ENCODE measurements at places on chromosomes 5 and 9.
A peak's percentile ranks its signal among the peaks of the same experiment; 100 is the strongest.

GRCh38 chr5:20023686-20024180, 35.7 kb upstream of the CDH18 start:
- DNase-seq = no peak

GRCh38 chr9:111030492-111030891, 7.8 kb downstream of the LPAR1 start:
- DNase-seq = no peak

DNA sequence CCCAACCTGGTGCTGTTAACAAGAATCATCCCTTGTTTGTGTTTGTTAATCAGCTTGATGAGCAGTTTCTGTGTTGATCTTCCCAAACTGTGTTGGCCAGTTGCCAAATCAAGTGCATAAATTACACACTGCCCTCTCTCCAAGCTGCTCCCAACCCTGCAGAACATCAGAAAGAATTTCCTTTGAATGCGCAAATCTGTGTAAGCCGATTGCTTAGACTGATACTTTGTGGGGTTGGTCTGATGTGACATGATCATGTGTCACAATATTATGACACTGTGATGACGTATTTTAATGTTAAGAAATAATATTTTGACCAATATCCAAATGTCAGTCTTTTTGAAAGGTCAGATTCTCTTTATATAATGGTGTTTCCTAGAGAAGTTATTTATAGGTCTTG, 766.4 kb upstream of the WWC1 start:
- DNase-seq = no peak

DNA sequence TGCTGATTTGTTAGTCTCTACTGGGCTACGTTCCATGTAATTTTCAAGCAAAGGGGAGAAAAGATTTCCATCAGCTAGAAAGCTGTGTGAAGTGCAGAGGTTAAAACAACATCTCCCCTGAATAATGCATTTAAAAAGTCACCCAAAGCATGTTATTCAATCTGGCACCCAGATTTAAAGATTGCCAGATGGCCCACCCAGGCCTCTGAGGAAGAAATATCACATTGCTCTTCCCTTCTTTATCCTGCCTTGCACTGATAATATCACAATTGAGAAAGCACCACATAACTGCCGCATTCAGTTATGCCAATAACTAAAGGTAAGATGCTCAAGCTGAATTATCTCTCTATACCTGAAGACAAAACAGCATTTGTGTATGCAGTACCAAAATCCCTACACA, 119.4 kb upstream of the PUM3 start:
- DNase-seq = no peak

DNA sequence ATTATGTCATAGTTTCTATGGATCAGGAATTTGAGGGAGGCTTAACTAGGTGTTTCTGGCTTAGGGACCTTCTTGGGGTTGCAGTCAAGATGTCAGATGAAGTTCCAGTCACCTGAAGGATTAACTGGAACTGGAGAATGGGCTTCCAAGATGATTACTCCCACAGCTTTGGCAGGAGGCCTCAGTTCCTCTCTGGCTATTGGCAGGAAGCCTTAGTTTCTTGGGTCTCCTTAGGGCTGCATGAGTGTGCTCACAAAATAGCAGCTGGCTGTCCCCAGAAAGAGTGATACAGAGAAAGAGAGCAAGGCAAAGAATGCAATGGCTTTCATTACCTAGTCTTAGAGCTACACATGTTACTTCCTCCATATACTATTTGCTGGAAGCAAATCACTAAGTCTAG, 138.1 kb upstream of the TLE4 start:
- DNase-seq = no peak

DNA sequence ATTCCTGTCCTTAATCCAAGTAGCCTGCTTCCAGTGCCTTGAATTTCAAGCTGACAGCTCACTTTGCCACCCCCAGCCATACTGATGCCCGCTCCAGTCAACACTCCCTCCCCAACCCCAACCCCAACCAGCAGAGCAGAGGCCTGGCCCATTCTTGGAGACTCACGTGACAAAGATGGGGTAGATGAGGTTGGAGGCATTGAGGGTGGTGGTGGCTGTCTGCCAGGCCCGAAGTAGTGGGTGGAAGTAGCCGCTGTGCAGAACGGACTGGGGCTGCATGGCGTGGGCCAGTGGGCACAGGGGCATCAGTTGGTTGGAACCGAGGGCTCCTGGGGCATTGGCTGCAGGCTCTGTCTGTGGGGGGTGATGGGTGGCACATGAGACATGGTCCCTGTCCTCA, 7.8 kb downstream of the ALAD start:
- no peak for DNase-seq

GRCh38 chr9:117951127-117951526, 246.9 kb downstream of the TLR4 start:
- no peak for DNase-seq

GRCh38 chr9:79221084-79221483, 350.7 kb upstream of the TLE4 start:
- no peak for DNase-seq

GRCh38 chr9:124477211-124477647, 27.0 kb downstream of the ADGRD2 start:
- DNase-seq = no peak

DNA sequence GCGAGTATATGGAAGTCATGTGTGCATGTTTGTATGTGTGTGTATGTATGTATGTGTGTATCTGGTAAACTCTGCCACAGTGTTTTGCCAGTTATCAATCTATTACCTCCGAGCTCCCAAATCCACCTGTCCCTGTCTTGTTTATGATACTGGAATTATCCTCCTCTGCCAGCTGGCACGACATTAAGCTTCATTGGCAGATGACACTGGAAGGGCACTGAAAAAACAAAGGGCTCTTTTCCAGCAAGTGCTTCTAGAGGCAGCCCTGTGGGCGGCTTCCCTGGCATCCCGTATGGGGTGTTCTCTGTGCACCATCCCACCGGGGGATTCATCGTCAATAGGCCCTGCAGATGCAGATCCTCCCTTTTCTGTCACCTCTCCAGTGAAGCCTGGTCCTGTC, 221.5 kb downstream of the MSX2 start:
- DNase-seq = no peak

DNA sequence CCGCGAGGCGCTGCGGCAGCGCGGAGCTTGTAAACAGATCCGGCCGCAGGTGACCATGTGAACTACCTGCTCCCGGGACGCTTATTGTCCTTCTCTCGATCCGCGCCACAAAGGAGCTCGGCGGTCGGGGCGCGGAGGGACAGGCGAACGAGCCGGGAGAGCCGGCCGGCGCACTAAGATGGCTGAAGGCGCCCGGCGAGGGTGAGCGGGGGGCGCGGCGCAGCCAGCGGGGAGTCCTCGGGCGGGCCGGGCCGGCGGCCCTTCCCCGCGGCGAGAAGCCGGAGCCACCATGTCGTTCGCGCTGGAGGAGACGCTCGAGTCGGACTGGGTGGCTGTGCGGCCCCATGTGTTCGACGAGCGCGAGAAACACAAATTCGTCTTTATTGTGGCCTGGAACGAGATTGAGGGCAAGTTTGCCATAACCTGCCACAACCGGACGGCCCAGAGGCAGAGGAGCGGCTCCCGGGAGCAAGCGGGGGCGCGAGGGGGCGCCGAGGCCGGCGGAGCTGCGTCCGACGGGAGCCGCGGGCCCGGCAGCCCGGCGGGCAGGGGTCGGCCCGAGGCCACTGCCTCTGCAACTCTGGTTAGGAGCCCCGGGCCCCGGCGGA, 535 bp downstream of the JMY start:
- peak; percentile 59 for DNase-seq

- no peak for DNase-seq
Observed at GRCh38 chr9:129514891-129515290, 106.0 kb downstream of the C9orf50 start.

GRCh38 chr5:25662610-25663009, 1017.8 kb upstream of the CDH10 start:
- no peak for DNase-seq

GRCh38 chr9:29211580-29212396, 1638.5 kb upstream of the C9orf72 start:
- DNase-seq = peak; percentile 72

DNA sequence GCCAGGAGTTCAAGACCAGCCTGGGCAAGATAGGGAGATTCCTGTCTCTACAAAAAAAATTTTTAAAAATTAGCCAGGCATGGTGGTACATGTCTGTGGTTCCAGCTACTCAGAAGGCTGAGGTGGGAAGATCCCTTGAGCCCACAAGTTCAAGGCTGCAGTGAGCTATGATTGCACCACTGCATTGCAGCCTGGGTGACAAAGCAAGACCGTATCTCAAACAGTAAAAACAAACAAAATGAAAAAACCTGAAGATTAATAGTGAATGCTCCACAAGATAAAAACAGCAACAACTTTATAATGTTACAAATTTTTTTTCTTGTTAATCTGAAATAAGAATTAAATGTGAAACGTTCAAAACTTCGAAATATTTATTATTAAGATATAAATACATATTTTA, 2.7 kb upstream of the TMEM267 start:
- DNase-seq = no peak

DNA sequence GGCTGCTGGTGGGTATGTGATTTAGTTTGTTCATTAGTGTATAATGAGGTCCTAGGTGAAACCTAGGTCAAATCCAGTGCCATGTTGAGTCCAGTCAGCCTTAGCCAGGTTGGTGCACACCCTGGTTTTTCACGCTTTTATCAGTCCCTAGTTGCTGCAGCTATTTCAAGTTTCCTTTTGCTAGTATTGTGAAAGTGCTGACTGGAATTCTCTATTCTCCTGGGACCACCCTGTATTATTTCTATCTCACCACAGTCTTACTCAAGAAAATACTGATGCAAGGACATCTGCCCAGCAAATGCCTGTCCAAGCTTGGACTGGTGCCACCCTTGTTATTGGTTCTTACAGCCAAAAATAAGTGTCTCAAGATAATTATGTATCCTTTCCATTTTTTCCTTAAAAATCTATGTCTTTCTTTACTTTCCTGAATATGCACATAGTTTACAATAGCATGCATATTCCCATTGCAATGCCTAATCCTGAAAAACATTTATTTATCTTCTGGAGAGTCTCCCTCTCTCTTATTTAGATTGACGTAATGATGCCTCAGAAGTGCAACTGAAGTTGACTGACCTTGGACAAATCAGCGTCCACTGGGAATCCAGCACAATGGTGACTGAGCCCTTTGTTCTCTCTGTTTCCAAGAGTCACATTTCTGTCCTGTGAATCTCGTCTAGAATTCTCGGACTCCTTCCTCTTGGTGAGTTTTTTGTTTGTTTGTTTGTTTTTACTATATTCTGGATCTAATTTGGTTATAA, 1075.0 kb downstream of the CDH9 start:
- DNase-seq = no peak

- DNase-seq = no peak
Observed at GRCh38 chr5:120466341-120467006, 2.4 kb downstream of the PRR16 start.

GRCh38 chr5:141476132-141476911, 556 bp downstream of the PCDHGC3 start:
- DNase-seq = peak; percentile 64

DNA sequence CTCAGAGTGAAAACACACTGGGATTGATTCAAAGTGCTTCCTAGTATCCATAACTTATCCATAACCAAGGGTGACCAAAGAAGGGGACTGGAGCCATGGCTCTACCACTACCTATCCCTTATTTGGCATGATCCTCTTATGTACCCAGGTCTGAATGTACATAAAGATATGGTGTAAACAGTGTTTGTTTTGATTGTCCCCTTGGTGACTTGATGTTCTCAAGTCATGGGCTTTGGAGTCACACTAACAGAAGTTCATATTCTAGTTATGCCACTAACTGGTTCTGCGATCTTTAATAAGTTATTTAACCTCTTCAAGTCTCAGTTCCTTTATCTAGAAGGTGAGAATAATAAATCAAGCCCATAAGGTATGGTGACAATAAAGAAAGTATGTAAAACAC, 283.4 kb upstream of the PTGER4 start:
- DNase-seq = no peak

GRCh38 chr9:101508211-101508610, 25.4 kb upstream of the RNF20 start:
- DNase-seq = no peak

DNA sequence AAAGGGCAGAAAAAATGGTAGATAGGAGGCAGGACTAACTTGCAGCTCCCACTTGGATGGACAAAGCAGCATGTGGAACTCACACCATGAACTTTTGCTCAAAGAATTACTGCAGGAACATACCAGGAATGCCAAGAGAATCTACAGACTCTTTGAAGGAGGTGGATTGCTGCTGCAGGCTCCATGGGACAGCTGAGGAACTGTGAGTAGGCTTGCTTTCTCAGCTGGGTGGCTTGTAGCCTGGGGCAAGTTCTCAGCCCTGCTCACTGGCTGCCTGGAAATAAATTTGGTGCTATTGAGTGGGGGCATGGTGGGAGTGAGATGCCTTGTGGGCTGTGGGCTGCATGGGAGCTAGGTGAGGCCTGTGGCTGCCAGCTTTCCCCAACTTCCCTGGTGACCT, 574.5 kb downstream of the PRELID2 start:
- DNase-seq = no peak

DNA sequence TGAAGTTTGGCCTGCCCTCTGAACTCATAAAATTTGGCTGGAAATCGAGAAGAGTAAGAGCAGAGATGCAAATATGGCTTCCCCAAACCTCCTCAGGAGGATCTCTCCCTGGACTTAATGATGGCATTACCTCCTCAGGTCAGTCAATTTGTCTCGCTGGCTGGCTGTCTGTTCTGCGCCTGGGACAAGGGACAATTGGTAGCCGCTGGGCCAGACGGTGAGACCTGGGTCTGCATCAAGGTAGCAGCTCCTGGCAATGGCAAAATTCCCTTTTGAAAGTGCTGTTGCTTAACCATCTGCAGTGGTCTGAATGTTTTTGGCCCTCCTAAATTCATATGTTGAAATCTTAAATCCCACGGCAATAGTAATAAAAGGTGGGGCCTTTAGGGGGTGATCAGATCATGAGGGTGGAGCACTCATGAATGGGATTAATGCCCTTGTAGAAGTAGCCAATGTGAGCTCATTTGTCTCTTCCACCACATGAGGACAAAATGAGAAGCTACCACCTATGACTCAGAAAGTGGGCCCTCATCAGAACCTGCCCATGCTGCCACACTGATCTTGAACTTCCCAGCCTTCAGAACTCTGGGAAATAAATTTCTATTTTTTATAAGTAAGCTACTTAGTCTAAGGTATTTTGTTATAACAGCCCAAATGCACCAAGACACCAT, 439.3 kb upstream of the KLF4 start:
- no peak for DNase-seq

GRCh38 chr5:150723845-150724244, 23.0 kb upstream of the RBM22 start:
- DNase-seq = no peak

Data from WTC11 (cell line).